NCI-H1105 (cell line): ENCODE measurements at places on chromosomes 1 and 21.

GRCh38 chr1:56566994-56567393, 12.4 kb downstream of the PLPP3 start:
- DNase-seq, result no peak

DNA sequence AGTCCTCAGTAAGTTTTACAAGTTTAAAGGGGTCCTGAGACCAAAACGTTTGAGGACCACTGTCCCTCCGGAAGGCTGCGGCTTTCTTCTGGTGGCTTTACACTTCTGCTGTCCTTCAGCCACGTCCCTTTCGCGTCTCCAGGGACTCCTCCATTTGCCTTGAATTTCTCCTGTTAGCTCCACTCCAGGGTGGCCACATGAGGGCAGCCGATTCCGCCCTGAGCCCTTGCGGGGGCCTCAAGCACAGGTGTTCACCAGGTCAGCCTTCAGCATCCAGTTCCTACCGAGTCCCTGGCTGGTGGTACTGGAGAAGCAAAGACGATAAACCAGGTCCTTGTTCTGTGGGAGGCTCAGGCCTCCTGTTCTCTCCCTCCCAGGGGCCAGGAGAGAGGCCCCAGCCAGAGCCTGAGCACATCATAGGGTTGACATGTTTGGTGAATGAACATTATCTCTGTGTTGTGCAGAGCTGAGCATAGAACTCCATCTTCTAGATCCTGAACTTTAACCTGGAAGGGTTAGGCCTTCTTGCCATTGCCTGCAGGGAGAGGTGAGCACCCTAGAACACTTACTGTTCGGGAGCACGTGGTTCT, 27.4 kb upstream of the COQ8A start:
- DNase-seq, result no peak

DNA sequence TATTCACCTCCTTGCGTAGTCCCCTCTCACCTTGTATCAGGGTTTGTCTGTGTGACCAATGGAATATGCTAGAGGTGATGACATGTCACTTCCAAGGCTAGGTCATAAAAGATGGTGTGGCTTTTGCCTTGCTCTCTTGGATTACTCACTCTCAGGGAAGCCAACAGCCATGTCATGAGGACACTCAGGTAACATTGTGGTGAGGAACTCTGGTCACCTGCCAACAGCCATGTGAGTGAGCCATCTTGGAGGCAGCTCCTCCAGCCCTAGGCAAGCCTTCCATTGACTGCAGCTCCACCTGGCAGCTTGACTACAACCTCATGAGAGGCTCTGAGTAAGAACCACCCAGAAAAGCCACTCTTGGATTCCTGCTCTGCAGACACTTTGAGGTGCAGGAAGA, 11.0 kb upstream of the HEYL start:
- DNase-seq, result no peak

GRCh38 chr21:27565364-27565763, 598.5 kb upstream of the ADAMTS5 start:
- no peak for DNase-seq

DNA sequence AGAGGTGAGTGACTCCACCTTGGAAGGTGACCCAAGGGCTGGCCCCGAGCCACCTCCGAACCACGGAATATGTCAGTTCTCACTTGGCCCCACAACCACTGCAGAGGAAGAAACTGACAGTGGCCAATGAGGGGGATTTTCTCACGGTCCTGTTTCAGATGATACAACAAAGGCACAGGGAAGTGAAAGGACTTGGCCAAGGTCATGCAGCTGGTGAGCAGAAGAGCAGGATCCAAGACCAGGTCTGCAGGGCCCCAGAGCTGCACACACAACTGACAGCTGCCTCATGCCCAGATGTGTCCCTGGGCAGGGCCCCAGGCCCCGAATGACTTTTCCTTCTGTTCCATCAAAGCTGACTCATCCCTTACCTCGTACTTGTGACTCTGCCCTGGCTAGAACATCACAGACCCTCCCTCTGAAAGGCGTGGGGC, 25.8 kb upstream of the EVA1B start:
- no peak for DNase-seq

DNA sequence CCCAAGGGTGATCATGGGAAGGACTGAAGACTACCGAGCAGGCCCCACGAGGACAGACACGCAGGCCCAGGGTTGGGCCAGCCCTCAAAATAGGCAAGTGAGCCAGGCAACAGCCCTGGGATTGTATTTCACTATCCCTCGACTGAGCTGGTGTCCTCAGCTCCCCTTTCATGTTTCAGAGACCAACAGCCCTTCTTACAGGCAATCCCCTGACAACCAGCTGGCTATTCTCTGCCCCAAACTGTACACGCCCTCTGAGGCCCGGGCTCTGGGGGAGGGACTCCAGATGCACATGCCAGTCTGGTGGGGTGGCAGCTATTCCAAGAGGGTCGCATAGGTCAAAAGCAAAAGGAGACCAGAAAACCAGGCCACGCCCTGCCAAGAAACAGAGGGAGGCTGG, 243.0 kb downstream of the TOMM20 start:
- no peak for DNase-seq

GRCh38 chr1:113391649-113392271, 1.4 kb downstream of the MAGI3 start:
- DNase-seq, result peak; percentile 42
